ENCODE measurements at places on chromosomes 4 and X.

DNA sequence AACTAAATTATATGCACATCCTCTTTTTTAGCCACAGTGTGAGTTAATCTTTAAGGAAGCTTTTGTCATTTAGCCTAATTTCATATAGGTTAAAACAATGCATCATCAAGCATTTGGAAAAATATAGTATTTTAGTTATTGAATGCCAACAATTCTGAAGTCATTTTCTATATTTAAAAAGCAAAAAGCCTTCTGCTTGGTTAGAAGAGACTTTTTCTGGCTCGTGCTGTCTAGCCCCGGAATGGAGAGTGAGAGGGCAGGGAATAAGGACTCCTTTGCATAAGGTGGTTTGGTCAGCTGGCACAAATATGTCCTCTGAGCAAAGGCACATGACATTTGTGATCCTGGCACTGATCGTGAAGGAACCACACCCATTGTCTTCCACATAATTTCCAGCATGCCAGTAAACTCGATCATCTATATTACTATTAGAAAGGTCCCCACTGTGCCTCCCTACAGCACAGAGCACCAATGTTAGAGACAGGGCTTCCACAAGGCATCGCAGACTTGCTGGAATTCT, 393.7 kb upstream of the INTU start:
- DNase-seq: no peak

GRCh38 chr4:168744021-168744420, 247.2 kb downstream of the PALLD start:
- no peak for DNase-seq

DNA sequence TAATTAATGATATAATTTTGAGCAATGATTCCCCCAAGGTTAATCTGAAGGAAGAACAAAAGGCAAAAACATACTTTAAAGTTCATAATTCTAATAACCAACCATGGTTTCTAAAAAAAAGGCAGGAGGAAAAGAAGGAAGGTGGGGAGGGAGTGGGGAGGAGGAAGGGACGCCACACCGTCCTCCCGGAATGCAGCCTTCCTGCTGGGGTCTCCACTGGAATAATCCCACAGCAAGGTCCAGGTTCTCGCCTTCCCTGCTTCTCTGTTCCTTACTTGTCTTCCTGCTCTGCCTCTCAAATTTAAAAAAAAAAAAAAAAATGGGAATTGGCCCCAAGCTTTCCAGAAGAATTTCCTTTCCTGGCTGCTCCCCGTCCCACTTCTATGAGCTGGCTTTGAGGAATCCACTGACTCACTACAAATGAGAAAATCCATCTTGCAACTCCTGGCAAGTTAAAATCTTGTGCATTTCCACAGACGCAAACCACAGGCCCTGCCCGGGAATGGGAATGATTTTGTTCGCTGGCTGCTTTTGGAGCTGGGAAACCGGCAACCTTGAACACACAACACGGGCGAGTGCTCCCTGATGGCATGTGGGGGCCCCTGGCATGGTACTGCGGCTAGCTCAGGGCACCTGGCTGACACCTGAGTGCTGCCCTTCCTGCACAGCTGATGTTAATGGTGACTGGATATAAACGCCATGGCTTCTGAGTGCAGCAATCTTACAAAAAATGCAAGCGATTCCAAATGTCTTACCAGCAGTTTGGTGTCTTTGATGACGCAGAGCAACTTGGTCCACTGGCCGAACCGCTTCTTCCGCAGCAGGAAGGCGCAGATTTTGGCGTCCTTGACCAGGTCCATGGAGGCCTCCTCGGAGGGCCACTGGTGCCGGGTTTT, 97.0 kb downstream of the AFAP1 start:
- DNase-seq: no peak

DNA sequence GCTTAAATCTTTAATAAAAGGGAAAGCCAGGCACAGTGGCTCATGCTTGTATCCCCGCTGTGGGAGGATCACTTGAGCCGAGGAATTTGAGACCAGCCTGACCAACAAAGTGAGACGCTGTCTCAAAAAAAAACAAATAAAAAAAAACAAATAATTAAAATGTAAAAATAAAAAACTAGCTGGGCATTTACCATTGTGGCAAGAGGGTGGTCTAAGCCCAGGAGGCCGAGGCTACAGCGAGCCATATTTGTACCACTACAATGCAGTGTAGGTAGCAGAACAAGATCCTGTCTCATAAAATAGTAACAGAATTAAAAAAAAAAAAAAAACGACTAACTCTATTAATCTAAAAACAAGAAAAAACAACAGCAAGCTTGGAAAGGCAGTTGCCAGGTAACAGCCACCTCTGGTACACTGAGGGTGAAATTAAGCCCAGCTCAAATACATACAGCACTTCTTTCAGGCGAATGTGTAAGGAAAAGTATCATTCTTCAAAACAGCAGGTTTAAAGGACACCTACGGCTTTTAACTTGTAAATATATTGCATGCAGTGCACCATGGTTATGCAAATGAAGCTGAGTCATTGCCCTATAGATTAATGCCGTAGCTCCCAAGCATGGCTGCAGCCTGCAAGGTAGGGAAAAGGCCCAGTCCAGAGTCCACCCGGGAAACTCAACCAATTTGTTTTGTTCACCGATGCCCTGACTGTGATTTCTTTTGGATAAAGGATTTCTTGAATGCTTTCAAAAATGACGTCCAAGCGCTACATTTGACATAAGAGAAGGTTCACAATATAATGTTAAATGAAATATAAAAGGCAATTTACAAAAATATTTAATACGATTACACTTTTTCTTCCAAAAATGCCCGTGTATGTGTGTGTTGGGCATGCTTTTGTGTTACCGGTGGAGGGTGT, 14.5 kb upstream of the TXLNG start:
- no peak for DNase-seq

GRCh38 chr4:138672393-138672976, 343.1 kb upstream of the NOCT start:
- DNase-seq: no peak

DNA sequence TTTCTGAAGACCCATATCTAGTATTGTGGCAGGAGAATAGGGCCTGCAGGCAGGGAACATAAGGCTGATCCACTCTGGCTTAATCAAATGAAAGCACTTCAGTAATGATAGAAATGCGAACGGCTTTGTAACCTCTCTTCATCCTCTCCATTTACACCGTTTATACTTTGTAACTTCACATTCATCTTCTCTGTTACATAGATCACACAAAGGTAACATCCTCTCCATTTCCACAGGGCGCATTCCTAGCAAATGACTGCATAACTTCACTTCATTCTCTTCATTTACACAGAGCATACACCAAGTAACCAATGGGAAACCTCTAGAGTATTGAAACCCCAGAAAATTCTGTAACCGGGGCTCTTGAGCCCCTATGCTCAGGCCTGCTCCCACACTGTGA, 65.5 kb upstream of the SLC34A2 start:
- DNase-seq: no peak

DNA sequence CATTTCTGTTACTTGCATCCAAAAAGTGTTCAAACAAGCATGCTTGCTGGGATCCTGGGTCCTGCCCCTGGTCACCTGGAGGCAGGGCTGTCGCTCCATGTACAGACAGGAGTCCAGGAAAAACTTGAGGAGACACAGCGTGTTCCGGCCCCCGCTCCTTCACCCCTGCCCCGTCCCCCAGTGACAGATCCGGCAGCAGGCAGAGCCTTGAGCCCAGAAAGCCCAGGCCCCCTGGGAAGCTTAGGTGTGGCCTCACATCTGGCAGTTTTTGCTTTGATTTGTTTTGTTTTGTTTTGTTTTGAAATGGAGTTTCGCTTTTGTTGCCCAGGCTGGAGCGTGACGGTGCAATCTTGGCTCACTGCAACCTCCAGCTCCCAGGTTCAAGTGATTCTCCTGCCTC, 67.0 kb downstream of the TRMT44 start:
- DNase-seq: no peak

DNA sequence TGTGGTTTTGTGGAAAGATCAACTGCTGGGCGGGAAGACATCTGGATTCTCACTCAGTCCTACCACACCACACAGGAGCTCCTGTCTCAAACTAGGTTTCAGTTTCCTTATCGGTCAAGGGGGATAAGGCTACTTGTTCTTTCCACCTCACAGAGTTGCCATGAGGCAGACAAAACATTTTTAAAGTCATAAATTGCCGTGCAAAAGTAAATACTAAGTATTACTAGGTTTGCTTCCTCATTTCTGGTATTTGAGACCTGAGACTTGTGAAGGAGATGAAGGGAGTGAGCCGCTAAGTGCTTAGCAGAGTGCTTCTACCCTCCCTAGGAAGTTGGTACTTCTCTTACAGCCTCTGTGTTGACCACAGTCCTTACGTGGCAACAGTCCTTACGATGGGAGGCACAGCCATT, 1.5 kb downstream of the LAP3 start:
- no peak for DNase-seq

- no peak for DNase-seq
Measured at GRCh38 chr4:7978489-7978888, 38.8 kb upstream of the AFAP1 start.

DNA sequence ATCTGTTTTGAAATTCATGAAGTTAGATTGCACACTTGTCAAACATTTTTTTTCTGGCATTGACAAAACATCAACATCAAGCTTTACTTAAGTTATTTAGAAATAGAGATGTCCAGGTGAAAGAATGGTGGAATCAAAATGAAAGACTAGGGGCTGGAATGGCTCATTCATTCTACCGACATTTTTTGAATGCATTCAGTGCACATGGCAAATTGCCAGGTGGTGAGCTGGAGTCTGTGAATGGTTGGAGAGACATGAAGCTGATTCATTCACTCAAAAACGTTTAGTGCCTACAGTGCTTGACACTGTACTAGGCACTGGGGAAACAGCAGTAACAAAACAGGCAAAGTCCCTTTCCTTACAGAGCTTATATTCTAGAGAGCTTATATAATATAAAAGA, 292.4 kb downstream of the PPP1R2C start:
- no peak for DNase-seq

- no peak for DNase-seq
Measured at GRCh38 chr4:132015321-132015720, 1133.8 kb upstream of the PCDH10 start.

DNA sequence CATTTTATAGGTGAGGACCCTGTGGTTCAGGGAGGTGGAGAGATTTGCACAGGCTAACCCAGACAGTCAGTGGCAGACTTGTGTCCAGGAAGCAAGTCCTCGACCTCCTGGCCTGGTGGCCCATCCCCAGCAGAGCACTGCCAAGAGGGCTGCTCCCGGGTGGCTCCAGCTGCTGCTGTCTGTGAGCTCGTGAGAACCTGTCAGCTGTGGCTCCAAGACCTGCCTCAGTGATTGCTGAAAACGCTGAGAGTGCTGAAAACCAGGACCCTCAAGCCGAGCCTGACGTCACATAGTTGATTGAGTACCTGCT, 74.2 kb downstream of the RTL9 start:
- DNase-seq: no peak

DNA sequence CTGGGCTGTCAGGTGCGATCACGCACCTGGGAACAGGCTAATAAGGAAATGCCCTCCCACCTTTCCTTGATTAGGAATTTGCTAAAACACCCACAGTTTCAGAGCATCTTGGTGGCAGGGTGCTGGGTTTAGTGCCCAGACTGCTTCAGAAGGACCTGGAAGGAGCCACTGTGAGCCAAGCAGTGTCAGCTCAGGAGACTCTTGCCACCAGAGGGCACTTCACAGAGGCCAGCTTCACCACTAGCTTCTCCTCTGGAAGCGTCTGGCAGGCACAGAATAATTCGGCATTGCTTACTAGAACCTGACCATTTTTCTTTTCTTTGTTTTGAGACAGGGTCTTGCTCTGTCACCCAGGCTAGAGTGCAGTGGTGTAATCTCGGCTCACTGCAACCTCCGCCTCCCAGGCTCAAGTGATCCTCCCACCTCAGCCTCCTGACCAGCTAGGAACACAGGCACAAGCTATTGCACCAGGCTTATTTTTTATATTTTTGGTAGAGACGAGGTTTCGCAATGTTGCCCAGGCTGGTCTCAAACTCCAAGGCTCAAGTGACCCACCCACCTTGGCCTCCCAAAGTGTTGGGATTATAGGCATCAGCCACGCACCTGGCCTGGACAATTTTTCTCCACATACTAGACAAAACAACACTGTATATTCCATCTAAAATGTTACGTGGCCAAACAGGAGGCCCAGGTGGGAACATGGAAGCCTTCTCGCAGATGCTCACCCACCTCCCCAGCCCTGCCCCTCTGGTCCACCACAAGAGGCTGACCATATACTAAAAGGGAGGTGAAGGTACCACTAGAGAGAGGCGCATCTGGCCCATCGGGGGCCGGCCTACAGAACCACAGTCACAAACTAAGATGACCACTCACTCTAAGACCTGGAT, 14.1 kb downstream of the NOP14 start:
- peak; percentile 38 for DNase-seq

DNA sequence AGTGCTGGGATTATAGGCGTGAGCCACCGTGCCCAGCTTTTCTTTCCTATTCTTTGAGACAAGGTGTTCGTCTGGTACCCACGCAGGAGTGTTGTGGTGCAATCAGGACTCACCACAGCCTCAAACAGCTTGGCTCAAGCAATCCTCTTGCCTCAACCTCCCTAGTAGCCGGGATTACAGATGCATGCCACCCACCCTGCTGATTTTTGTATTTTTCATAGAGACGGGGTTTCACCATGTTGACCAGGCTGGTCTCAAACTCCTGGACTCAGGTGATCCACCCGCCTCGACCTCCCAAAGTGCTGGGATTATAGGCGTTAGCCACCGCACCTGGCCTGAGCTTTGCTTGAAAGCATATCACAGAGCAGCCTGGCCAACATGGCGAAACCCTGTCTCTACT, 1.5 kb upstream of the CRLF2 start:
- no peak for DNase-seq

DNA sequence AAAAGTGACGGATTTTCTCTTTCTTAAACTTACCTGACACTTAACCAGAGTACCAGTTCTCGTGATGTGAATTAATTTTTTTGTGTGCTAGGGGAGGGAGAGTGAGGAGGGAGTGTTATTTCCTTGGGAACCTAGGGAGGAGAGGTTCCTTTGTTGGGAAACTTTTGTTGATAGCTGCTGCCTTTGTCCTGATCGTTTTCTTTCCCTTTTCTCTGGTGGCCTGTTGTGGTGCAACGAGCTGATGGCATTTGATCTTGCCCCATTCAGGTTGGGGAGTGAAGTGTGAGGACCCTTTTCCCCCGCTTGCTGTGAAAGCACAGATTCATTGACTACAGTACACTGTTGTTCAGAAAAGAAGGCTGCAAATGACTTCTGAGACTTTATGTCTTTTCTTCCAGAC, 59.8 kb downstream of the SLC9A6 start:
- no peak for DNase-seq

DNA sequence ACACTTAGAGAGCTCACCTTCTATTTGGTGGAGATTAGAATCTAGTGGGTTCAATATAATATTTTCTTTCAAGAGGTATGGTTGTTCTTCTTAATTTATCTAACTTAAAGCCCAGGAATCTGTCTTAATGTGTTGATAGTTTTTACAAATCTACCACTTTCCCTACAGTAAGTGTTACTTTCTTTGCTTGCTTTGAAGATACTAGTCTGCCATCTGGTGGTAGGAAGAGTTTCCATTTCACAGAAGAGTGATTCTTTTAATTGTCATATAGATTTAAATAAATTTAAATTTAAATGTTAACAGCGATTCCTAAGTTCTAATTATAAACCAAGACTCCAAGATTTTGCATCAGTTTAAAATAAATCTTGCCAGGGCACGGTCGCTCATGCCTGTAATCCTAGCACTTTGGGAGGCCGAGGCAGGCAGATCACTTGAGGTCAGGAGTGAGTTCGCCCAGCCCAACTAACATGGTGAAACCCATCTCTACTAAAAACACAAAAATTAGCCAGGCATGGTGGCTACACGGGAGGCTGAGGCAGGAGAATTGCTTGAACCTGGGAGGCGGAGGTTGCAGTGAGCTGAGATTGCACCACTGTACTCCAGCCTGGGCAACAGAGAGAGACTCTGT, 43.5 kb downstream of the NUDT9 start:
- peak; percentile 23 for DNase-seq

- no peak for DNase-seq
Measured at GRCh38 chr4:38621831-38622230, 42.2 kb upstream of the KLF3 start.

GRCh38 chrX:123189338-123189737, 5.3 kb downstream of the GRIA3 start:
- no peak for DNase-seq

Measured in head of caudate nucleus (tissue), 42 donors.